Activated CD4-positive, alpha-beta T cell treated with anti-CD3 and anti-CD28 coated beads, Interleukin-2, amount 50 U/mL, for 48 hours (primary cell): ENCODE measurements at places on chromosomes 3 and 15.
A peak's percentile ranks its signal among the peaks of the same experiment; 100 is the strongest.

GRCh38 chr15:45456212-45457106 lies 66.1 kb downstream of the SLC30A4 start:
- peak; percentile 78 for DNase-seq

DNA sequence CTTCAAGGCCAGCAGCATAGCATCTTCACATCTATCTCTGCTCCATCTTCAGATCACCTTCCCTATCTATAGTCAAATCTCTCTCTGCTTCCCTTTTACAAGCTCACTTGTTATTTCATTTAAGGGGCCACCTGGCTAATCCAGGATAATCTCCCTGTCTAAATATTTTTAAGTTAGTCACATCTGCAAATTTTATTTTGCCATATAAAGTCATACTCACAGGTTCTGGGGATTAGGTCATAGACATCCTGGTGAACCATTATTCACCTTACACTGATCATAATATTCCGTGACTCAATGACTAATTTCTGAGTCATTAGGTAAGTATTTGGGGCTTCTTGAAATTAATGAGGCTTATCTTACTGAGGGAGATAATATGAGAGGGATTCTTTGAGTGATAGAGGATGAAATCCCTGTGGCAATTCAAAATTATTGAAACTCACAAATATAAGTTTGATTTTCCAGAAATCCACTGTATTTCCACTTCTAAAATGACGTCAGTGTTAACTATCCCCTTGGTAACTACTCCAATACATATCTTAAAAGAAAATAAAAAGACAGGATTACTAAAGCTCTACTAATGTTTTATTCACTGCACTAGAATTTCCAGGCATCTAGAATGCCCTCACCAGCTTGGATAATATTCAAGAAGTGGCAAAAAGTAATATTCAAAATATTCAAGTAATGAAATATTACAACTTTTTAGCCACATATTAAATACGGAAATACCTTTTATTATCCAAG lies 93.7 kb upstream of the RBMS3 start:
- no peak for DNase-seq

- no peak for DNase-seq
Measured at GRCh38 chr3:27903446-27903845, 181.3 kb upstream of the EOMES start.

DNA sequence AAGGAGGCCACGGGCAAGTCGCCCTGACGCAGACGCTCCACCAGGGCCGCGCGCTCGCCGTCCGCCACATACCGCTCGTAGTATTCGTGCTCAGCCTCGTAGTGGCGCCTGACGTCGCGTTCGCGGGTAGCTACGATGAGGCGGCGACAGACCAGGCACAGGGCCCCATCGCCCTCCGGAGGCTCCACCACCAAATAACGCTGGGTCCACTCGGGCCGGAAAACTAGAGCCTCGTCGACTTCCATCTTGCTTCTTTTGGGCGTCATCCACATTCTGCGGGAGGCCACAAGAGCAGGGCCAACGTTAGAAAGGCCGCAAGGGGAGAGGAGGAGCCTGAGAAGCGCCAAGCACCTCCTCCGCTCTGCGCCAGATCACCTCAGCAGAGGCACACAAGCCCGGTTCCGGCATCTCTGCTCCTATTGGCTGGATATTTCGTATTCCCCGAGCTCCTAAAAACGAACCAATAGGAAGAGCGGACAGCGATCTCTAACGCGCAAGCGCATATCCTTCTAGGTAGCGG lies at the start of gene EPM2AIP1:
Gene EPM2AIP1 (minus strand): TSS at position 326 of the 520 bp plus-strand sequence. CDS start 54 bp downstream, at position 272.
- no peak for DNase-seq

DNA sequence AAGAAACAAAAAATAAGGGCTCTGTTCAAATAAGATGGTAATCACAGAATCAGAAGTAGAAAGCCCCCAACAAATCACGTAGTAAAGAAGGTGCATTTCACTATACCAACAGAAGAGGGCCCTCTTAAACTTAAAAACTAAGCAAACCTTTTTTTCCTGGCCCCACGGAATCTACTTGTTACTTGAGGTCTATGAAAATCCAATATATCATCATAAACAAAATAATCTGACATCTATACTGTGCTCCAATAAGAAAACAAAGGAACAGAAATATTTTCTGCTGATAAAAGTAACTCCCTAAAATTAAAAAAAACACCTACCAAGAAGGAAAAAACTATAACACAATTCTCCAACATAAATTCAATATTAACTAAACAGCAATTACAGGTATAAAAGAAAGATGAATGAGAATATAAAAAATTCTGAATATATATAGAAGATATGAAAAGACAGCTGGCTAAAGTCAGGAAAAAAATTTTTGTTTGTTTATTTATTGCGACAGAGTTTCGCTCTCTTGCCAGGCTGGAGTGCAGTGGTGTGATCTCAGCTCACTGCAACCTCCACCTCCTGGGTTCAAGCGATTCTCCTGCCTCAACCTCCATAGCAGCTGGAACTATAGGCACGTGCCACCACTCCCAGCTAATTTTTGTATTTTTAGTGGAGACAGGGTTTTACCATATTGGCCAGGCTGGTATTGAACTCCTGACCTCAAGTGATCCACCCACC lies 81.8 kb downstream of the CLASP2 start:
- no peak for DNase-seq

DNA sequence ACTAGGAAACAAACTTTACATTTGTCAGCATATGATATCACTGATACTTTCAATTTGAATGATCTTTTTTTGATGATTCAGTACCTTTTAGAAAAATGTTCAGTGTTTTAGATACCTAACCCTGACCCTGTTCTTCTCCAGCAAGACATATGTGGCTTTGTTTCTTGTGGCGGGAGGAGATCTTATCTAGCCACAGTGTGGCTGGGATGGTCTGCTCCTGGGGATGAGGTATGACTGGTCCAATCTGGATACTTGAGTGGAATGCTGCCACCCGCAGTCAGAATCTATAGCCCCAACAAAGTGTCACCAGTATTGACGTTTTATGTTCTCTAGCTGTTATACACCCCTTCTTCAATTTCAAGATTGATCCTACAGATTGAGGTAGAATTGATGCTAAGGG lies 439.0 kb upstream of the GOLIM4 start:
- no peak for DNase-seq

DNA sequence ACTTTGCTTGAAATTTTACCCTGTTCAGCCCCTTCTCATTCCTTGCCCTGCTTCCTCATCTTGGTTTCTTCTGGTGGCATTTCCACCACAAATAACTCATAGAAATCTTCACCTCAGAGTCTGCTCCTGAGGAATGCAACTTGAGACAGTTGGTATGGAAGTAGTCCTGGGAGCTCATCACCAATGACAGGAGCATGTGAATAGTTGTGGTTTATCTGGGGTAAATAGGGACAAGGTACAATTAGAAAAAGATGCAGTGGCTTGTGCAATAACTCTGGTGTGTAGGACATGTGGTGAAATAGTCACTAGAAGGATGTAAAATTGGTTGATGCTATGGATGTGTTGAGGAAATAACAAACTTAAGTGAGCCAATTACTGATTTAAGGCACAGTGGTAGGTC lies 72.7 kb upstream of the CHRNA7 start:
- no peak for DNase-seq

DNA sequence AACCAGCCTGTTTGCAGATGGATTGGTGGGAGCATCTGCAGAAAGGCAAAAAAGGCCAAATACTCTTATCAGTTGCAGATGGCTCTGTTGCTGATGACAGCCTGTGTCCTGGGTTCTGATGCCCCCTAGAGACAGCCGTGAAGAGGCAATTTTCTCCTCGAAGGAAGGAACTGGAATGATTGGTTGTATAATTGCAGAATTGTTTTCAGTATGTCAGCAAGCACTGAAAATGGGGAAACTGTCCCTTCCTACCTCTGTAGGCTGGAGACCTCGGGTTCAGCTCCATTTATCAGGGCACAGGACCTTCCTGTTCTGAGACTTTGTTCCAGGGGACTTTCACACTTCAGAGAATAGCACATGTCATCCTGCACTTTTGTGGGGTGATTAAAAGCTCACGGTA lies 103.0 kb downstream of the PGPEP1L start:
- DNase-seq, result no peak

- DNase-seq, result no peak
Measured at GRCh38 chr3:139131951-139132350, 87.3 kb upstream of the PRR23C start.

- DNase-seq, result peak; percentile 35
Measured at GRCh38 chr3:159322322-159322939, 520.6 kb downstream of the MFSD1 start.

DNA sequence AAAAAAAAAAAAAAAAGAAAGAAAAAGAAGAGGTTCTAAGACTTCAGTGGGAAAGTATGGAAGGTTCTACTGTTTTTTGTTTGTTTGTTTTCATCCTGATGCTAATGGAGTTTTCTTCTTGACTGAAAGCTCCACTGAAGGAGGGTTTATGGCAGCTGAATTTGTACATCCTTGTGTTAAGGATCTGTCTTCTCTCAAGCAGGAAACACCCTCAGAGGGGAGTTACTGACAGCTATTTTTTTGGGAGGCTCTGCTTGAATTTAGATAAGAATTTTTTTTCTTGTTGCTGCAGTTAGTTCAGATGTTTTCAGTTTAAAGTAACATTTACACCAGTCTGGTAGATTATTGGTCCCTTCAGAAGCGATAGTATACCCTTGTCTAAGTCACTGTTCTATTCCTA lies 325.3 kb downstream of the ROBO2 start:
- no peak for DNase-seq

DNA sequence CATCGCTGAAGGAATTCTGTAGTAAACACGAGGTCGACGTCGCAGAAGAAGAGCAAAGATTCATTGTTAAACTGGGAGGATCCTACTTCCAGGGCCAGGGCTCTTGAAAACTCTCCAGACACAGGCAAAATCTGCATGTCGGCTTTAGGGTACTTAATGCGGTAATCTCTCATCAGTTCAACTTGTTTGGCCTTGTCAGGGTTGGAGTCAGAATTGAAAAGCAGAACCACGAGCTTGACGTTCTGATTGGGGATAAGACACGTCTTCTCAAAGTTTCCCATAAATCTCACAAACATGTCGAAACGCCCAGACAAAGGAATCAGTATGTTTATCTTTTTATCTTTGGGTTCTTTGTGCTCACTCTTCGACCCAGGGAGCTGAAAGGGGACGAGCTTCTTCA lies 74.0 kb downstream of the CHSY1 start:
- DNase-seq, result no peak

GRCh38 chr3:15601399-15602145 lies at the start of the genes BTD and HACL1:
BTD (plus strand) TSS chr3:15601745; CDS start chr3:15635440, 33,695 bp downstream.
HACL1 (minus strand) TSS chr3:15601569; CDS start chr3:15601463, 106 bp downstream.
- DNase-seq, result peak; percentile 98

DNA sequence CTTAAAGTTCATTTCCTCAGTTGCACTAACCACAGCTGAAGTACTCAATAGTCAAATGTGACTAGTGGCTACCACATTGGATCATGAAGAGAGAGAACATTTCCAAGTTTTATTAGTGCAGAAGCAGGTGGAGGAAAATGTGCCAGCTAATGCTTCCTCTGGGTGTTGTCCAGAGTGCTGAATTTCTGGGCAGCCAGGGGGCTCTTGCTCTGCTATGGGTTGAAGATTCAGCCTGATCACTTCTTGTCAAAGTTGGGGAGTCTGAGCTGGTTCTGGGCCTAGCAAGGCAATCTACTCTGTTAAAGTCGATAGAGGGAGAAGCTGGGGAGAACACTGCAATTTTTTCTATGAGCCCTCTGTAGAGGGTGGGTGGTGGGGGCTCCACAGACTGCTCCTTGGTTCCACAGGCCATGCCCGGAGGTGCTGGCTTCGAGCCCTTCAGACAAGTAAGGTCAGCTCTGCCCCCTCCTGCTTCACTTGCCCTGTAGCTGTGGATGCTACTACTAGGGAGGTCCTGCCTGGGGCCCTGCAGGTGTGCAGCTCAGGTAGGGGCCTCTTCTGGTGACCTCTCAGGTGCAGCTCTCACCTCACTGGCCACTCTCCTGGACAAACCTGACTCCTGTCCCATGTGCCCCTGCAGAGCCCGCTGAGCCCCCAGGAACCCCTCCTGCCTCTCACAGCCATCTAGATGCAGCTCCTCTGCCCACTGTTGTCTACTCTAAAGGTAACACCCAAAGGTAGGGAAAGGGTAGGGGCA lies 8.2 kb downstream of the ALG3 start:
- no peak for DNase-seq

- peak; percentile 68 for DNase-seq
Measured at GRCh38 chr3:72738752-72739530, 109.3 kb downstream of the SHQ1 start.

DNA sequence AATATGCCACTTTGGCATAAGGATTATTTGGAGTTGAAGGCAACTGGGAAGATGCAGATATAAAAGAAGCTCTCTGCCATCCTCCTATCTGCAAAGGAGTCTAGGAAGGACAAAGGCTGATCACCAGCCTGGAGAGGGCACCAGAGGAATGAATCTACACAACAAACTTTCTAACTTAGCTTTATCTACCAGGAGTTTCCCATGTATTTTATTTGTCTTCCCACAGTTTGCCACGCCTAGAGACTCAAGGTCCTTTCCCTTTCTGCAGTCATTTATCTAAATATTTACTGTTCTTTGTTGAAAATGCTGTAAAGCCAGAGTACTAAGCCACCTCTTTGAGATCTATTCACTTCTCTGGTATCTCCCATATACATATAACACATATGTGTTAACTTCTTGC lies 32.2 kb downstream of the GPR176 start:
- DNase-seq, result no peak

GRCh38 chr3:114732353-114732752 lies 414.7 kb downstream of the ZBTB20 start:
- DNase-seq, result no peak

DNA sequence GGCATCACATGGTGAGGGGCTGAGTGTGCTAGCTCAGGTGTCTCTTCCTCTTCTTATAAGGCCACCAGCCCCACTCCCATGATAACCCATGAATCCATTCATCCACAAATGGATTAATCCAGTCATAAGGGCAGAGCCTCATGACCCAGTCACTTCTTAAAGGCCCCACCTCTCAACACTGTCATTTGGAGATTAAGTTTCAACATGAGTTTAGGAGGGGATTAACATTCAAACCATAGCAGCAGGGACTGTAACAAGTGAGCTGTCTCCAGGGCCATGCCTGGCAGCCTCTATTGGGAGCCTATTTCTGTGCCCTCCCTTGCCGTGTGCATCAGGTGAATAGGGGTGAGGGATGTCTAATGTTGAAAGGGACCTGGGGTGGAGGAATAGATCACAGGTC lies 77.5 kb downstream of the CHRD start:
- DNase-seq, result no peak

DNA sequence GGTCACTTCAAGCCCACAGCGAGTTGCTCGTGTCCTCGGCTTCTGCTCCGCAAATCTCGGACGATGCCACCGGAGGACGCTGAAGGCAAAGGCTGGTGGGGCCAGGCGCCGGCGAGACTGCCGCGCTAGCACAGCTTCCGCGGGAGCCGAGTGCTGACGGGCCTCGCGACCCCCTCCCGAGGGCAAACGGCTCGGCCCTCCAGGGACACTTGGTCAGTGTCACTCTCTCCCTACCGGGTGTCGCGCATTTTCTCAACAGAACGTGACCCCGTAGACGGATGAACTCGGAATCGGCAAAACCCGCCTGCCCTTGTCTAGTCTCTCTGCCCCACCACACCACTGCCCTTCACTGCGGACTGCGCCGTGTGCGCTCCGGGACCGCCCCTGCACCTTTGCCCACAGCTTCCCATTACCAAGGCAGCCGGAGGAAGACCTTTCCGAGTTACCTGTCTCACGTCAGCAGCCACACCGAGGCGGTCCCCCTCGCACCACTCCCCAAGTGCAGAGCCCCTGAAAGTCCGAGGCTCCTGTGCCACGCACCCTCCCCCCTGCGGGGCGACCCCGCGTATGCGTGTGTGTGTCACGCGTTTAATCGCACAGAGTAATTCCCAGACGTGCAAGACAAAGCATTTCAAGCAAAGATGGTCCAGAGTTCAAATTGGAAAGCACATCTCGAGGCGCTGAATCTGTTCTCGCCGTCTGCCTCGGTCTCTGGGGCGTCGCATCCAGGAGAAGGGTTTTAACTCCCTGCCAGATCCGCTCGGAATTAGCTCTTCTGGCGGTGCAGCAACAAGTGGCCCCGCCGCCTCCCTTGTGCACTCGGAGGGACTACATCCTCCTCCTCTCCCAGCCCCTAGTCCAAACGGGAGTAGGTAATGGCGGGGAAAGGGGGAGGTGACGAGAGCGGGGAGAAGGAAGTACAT lies 245.0 kb upstream of the TOPAZ1 start:
- peak; percentile 29 for DNase-seq
